ENCODE measurements at places on chromosomes 13 and 19.

GRCh38 chr19:51724543-51724942, 752 bp upstream of the HAS1 start:
- no peak for DNase-seq

DNA sequence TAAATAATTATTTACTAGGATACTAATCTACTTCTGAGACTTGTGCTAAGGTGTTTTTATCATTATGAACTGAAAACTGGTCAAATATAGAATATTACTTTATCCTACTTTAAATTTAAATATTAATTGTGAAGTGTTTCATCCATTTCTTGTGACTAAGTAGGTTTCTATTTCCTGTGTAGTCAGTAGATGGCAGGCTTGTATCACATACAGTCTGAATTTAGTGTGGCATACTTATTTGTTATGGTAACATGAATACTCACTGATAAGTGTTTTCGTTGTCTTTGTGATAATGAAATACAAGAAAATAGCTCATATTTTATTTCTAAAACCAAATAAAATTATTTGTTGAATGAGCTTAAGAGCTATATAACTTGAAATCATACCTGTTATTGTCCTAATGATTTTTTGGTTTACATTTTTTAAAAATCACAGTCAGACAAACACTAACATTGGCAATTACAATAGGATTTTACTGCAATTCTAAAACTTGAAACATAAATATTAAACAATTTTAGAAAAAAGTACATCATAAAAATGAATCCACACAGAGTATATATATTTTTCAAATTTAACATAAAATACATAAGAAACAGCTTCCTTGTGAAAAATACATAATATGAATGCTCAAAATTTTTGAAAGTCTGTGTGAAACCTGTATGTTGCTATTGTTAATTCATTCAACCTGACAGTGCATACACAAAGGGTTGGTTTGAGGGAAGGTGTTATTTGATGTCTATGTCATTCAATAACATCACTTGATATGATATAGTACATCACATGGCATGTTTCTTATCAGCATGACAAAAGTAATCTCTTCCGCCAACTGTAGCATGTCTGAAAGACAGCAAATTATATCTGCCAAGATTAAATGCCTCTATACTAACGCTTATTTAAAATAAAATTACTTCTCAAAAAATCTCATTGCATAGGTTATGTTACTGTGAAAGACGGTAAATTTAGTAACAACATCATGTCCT, 904.8 kb upstream of the PCDH20 start:
- no peak for DNase-seq

DNA sequence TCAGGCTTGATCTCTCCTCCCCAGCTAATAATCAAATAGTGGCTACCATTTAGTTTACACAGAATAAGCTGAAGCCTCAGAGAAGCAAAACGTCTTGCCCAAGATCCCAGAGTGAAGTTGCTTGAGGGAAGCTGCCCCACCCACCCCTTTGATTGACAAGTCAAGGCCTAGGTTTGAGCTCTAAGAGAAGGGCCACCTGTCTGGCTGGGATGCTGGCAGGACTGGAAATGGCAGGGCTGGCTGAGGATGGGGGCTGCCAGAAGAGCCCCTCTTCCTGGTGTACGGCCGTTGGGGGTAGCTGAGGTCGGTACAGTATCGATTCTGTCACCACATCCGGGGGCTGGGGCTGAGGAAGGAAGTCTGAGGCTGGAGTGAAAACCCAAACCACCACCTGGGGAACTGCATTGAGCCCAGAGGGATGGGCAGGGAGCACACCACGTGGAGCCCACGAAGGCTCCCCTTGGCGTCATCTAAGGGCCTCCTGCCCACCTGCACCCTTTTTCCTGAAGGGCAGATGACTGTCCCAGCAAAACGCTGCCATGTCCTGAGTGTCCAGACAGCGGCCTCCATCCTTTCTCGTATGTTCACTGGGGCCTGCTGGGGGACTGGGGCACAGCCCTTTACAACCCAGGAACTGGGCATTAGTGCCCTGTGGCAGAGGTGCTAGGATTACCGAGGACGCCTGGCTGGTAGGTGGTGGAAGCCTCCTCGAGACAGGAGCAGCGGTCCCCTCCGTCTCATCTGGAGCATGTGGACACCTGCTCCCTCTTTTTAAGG, 1.4 kb upstream of the PRKD2 start:
- DNase-seq, result peak; percentile 53

DNA sequence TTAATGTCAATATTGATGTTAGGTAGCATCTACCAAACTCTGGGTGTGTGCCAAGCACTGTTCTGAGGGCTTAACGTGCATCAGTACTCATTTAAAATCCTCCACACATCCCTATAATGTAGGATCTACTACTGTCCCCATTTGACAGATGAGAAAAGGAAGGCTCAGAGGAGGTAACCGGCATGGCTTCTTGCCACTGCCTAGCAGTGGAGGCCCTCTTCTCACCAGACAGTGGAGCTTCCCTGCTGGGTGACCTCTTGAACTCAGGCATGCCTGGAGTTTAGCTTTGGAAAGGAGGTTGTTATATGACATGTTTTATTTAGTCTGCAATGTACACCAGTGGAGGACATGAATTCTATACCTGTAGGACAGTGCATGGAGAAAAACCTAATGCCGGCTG, 2.1 kb downstream of the SPATA13 start:
- no peak for DNase-seq

- no peak for DNase-seq
These were observed 112.5 kb downstream of the SACS start for GRCh38 chr13:23320926-23321534.

DNA sequence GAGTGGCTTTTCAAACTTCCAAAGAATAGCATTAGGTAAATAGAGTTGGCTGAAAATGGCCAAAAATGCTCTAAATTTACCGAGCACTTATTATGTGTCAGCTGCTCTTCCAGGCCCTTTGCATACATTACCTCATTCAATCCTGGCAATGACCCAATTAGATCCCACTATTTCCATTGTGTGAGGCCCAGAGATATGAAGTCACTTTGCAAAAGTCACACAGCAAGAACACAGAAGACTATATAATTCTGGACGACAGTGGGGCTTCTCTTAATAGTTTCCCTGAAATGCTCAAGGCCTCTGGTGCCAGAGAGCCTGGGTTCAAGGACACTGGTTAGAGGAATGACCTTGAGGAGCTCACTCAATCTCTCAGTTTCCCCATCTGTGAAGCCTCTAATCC, 146.8 kb downstream of the IER2 start:
- DNase-seq, result no peak

DNA sequence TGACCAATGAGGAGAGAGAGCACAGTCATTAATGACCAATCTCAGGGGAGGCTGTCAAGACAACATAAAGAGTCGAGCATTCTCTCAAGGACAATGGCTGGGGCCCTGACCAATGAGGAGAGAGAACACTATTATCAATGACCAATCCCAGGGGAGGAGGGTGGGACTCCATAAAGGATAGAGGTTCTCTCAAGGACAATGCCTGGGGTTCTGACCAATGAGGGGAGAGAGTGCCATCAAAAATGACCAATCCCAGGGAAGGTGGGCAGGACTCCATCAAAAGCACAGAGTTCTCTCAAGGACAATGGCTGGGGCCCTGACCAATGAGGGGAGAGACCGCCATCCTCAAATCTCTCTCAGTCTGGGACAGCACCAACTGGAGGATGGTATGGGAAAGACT, 3.3 kb upstream of the KLK11 start:
- no peak for DNase-seq

GRCh38 chr13:44158881-44159632, 214.6 kb upstream of the SERP2 start:
- no peak for DNase-seq

- peak; percentile 72 for DNase-seq
These were observed 681 bp downstream of the SLC5A5 start for GRCh38 chr19:17872251-17873001.

DNA sequence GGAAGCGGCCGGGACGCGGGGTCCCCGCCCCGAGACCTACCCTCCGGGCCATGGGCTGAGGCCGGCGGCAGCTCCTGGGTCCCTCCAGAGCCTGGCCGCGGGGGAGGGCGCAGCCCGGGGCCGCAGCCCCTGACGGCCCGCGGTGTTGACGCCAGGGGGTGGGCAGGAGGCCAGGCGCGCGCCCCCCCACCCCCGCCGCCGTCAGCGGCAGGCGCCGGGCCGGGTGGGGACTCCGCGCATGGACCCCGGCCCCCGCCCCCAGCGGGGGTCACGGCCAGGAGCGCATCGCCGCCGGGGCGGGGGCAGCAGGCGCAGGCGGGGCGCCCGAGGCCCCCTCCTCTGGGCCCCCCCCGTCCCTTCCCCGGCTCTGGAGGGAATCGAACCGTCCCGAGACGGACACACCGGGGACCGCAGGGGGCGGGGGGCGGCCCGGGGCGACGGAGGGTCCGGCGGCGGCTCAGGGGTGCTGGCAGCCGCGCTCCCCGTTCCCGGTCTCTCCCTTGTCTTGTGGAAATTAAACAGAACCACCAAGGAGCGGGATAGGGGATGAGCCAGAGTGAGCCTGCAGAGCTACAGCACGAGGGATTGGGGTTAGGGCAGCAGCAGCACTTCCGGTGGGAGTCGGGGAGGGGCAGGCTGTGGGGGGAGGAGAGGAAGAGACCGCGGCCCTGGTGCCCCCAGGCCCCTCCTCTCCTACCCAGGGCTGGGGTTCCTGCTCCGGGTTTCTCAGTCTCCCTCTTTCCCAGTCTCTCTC, at the start of gene MEIS3:
MEIS3 (minus strand) TSS at position 498 of the 754 bp plus-strand sequence; CDS start at position 52, 446 bp downstream.
- DNase-seq, result no peak

DNA sequence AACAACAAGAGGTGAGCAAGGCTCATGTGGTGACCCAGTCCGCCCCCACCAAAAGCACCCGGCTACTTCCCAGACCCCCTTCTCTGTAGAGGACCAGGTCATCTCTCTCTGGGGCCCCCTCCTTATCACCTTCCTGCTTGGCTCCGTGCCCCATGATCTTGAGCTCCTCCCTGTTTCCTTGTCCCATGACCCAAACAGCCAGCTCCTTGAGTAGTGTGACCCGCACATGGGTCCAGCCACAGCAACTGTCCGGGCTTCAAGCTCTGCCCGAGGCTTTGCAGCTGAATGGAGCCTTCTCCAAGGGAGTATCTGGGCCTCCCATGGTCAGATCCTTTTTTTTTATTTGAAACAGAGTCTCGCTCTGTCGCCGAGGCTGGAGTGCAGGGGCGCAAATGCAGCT, 61.8 kb downstream of the MYO9B start:
- no peak for DNase-seq

DNA sequence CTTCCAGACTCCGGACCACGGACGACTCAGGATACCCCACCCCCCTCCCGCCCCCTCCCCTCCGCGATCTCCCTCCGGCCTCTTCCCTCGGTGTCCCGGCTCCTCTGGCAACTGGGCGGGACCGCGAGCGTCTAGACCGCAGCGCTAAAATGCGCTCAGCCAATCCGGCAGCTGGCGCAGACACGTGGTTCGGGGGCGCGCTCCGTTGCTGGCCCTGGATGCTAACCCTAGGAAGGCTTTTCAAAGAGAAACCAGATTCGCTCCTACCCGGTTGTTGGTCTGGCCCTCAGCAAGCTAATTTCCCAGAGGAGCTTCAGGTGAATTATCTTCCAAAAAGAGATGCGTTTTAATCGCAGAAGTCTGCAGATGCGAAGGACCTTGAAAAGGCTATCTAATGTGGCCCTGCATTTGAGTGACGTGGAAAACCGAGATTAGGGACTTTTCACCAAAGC, at the start of gene DZIP1:
DZIP1 (minus strand) TSS at position 106 of the 452 bp plus-strand sequence. CDS start 2,677 bp downstream, outside the sequence.
- DNase-seq, result peak; percentile 17

DNA sequence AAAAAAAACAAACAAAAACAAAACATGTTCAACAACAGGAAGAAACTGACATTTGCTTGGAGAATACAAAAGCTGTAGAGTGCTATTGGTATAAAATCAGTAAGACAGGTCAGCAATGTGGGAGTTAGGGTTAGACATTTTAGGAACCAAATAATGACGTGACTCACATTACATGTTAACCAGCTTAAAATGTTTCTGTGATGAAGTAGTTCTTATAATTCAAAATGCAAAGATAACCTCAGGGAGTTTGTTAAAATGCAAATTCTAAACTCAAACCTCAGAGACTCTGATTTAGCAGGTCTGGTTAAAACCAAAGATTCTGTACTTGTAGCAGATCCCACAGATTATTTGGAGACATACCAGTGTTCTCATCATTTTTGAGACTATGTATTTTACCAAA, 549.4 kb upstream of the SLITRK1 start:
- no peak for DNase-seq

GRCh38 chr13:71712988-71713653, 153.9 kb downstream of the DACH1 start:
- no peak for DNase-seq

DNA sequence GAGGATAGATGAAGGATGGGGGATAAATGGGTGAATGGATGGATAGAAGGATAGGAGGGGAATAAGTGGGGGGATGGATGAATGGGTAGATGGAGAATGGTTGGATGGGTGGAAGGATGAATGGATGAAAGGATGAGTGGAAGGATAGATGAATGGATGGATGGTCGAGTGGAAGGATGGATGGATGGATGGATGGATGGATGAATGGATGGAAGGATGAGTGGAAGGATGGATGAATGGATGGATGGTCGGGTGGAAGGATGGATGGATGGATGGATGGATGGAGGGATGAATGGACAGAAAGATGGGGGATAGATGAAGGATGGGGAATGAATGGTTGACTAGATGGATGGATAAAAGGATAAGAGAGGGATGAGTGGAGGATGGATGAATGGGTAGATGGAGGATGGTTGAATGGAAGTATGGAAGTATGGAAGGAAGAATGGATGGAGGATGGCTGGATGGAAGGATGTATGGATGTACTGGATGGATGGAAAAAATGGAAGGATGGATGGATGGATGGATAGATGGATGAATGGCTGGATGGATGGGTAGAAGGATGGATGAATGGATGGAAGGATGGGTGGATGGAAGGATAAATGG, 42.0 kb downstream of the FBN3 start:
- DNase-seq, result no peak

- no peak for DNase-seq
These were observed 2.0 kb downstream of the FARP1 start for GRCh38 chr13:98144801-98145350.

GRCh38 chr19:4473011-4473762, 1.1 kb downstream of the HDGFL2 start:
- no peak for DNase-seq

GRCh38 chr13:79060216-79060615, 345.8 kb downstream of the RBM26 start:
- no peak for DNase-seq

GRCh38 chr19:1942934-1943555, 2.1 kb downstream of the CSNK1G2 start:
- no peak for DNase-seq

- DNase-seq, result no peak
These were observed 82.0 kb downstream of the TEX26 start for GRCh38 chr13:31014456-31014855.

GRCh38 chr19:13727798-13728197, 36.5 kb upstream of the MRI1 start:
- DNase-seq, result no peak

- DNase-seq, result no peak
These were observed 1492.8 kb downstream of the UQCRFS1 start for GRCh38 chr19:27720155-27720554.
